Activated CD4-positive, alpha-beta T cell treated with anti-CD3 and anti-CD28 coated beads, Interleukin-2, amount 50 U/mL, for 4 hours (primary cell): ENCODE measurements at places on chromosomes 7 and 10.

DNA sequence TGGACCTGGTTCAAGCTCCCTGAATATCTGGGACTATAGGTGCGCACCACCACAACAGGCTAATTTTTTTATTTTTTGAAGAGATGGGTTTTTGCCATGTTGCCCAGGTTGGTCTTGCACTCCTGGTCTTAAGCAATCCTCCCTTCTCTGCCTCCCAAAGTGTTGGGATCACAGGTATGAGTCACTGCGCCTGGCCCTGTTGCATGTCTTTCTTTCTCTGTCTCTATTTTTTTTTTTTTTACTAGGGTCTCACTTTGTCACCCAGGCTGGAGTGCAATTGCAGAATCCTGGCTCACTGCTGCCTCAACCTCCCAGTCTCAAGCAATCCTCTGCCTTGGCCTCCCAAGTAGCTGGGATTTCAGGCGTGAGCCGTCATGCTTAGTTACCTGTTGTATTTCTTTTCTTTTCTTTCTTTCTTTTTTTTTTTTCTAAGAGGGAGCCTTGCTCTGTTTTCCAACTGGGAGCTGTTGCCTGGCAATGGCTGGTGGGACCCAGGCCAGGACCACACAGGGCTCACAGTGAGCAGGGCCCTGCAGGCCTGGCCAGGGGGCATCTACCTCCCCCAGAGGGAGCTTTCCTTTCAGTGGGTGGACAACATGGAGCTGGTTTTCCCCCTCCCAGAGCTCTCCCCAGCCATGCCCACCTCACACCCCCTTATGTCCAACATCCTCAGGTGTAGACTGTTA, 6.0 kb downstream of the MYL7 start:
- no peak for DNase-seq

DNA sequence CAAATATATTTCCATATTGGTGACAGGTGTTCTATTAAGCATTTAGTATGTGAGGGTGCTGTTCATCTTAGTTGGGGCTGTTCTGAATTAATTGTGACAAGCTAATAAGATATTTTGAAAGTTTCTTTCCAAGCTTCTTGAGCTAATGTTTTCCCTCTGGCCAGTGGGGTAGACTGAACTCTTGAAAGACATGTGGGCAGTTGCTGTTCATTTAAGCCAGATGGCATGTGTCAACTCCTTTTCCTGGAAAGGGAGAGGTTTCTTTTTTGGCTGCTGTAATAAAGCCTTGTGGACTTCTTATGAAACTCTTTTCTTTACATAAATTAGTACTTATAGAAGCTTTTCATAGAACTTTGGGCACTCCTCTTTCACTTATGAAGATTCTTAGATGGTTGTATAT, 21.7 kb downstream of the RAB18 start:
- DNase-seq: no peak

GRCh38 chr7:23471106-23471859, 992 bp upstream of the IGF2BP3 start:
- no peak for DNase-seq

- no peak for DNase-seq
Observed at GRCh38 chr7:110564246-110564645, 526.7 kb upstream of the LRRN3 start.

DNA sequence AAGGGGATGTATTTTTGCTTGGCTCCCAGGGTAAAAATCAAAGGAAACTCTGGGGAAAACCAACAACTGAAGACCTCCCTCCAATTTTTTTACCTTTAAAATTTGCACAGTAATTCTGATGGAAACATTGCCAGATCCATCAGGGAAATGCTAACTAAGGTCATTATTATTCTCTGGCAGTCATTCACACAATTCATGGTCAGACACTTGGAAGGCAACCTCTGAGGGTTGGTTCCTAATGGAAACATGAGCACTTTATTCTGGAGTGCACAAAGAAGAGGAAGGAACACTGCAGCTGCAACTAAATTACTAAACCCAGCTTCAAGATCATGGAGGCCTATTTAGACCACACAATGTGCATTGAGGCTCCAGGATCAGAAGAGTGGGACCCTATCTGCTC, 34.2 kb downstream of the SRI start:
- no peak for DNase-seq

GRCh38 chr10:17548162-17548561, 69.0 kb downstream of the HACD1 start:
- DNase-seq: no peak
